ENCODE measurements at places on chromosomes 7 and 10. TPM values are rescaled to one million over a fixed set of nuclear protein-coding genes. Genes with fewer than 3 reads are reported as not detected.
A peak's percentile ranks its signal among the peaks of the same experiment; 100 is the strongest.

- DNase-seq = peak; percentile 33
Observed at GRCh38 chr10:71725998-71726579, 6.5 kb upstream of the C10orf105 start.

- no peak for DNase-seq
Observed at GRCh38 chr7:33601101-33601500, 304.2 kb upstream of the BMPER start.

Gene ENO4
- 0.37 TPM for total RNA-seq

DNA sequence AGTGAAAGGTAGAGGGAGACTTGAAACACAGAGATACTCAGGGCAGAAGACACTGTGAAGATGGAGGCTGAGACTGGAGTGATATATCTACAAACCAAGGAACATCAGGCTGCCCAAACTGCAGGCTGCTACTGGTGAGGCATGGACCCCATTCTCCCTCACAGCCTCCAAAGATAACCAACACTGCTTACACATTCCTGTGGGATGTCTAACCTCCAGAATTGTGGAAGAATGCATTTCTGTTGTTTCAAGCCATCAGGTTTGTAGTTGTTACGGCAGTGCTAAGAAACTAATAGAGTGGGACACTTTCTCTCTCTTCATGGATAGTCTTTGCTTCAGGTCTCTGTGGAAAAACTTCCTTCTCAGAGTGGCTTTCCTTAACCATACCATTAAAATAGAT lies 182.6 kb upstream of the TMEM106B start:
- no peak for DNase-seq

GRCh38 chr10:19659920-19660655 lies 156.1 kb upstream of the PLXDC2 start:
- DNase-seq = no peak

DNA sequence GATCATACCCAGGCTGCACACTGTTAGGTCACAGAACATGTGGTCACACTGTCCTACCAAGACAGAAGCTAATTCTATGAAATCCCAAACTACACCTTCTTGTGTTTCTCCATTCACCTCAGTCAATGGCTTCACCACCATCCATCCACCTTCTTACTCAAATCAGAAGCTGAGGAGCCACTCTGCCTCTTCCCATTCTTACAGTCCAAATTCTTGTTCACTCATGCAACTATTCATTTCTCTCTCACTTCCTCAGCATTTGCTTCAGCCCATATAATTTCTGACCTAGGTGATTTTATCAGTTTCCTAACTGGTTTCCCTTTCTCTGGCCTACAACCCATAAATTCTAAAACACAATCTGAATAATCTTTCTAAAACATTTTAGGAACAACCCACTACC lies 229.2 kb downstream of the LRRN3 start:
- no peak for DNase-seq

Gene MUC12
- 7.8 TPM for total RNA-seq

DNA sequence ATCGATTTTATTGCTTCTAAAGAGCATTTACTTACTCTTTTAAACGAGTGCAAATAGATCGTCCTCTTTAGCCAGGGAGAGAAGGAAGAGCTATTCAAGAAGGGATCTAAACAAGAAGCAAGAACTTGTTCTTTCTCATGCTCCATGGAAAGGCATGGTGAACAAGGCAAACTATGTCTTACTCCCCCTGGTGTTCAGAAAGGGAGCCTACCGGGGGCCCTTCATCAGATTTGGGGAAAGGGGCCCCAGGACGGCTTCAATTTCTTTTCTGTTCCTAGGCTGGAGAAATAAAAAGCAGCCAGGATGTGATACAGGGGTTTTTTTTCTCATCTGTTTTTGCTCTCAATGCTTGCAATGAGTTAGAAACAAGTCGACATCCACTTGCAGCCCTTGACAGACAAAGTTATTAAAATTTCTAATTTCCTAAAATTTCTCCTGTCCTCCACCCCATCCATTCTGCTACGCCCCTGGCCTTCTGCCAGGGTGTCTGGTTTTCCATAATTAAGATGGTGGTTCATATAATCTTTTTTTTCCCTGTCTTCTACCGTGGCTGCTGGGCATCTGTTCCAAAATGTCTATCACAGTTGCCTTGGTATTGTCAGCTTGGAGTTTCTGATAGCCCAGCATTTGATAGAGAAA lies 214.4 kb downstream of the CREB5 start:
- DNase-seq = peak; percentile 29

DNA sequence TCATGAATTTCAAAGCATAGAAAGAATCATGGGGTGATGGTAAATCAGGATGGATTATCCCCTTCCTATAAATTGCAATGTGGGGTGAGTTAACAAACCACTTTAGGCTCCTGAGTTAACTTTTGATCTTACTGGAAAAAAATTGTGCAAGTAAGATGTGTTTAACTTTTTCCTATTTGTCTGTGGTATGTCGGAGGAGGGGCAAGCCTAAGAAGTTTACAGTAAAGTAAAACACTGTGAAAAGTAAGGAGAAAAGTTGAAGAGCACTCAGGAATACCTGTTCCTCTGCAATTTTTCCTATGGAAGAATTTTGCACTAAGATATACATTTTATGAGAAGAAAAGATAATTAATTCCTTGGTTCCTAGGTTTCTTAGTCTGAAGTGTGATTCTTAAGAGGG lies 44.4 kb downstream of the IFIT5 start:
- DNase-seq = no peak

DNA sequence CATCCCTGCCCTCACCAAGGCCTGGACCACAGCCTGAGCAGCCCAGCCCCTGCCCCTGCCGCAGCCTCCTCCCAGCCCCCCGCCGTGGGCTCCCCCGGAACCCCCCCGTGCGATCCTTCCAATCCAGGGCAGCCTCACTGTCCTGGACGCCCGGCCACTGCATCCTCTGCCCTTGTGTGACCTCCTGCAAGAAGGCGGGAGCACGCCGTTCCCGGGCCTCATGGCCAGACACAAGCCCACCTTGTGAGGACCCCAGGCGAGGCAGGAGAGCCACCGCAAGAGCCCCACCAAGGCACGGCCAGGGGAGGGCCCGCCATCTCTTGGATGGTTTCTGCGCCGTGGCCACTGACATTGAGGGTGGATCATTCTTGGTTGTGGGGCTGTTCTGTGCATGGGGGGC lies 7.8 kb upstream of the LFNG start:
- no peak for DNase-seq

DNA sequence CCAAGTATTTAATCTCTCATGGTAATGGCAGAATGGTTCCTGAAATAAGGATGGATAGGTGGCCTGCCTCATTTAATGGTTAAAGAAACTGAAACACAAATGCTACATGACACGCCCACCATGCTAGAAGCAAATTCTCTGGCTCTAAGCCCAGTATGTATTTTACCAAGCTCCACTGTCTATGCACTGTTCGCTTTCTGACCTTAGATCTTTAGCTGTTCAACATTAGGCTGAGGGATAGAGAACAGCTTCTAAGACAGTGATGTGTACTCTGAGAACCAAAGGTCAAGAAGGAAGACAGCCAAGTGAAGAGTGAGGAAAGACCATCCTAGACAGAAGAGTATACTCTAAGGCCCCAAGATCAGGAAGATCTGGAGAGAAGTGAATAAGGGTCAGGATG lies 26.6 kb downstream of the FAM3C start:
- no peak for DNase-seq

DNA sequence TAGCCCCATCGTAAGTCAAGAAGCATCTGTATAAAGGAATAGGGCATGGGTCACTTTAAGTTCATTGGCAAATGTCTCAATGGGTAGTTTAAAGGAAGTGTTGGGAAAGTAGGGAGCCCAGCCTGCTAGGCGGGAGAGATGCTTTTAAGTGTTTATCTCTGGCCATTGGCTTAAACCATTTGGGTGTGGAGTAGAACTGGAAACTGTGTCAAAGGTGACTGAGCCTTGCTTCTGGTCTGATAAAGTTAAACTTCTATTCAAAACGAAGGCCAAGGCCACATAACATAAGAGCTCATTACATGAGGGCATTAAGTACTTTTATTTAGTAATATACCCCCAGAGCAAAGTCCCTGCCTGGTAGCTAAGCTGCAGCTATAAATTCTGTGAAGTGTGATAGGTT lies 148.7 kb downstream of the SPAG6 start:
- DNase-seq = no peak

DNA sequence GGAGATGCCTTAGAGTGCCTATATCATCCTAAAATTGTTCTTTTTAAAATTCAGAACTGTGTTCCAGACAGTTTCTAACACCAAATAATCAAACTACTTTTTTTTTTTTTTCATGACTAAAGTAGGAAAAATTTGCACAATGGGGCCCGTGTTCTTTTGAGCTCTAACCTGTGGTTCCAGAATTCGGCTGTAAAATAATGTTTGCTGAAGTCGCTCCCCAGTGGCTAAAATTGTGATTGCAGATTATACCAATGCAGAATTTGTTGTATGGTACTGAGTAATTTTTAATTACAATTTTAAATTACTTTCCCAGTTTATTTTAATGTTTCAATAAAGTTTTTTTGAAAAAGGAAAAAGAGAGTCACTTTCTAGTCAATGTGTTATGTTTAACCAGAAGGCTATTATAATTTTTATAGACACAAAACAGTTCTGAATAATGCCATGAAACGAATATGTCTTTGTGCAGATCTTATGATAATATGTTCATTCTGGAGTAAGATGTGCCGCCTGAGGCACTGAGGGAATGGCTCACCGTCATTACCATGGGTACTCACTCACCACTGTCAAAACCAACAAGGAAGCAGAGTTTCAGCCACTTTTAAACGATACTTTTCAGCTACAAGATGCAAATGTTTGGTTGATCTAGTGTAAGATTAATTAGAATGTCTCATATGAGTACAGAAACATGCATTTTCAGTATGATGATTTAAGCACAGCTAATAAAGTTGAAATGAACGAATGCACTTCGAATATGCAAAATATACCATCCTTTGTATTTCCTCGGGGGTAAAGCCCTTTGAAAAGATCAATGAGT lies 173.6 kb downstream of the PRKCQ start:
- DNase-seq = no peak

DNA sequence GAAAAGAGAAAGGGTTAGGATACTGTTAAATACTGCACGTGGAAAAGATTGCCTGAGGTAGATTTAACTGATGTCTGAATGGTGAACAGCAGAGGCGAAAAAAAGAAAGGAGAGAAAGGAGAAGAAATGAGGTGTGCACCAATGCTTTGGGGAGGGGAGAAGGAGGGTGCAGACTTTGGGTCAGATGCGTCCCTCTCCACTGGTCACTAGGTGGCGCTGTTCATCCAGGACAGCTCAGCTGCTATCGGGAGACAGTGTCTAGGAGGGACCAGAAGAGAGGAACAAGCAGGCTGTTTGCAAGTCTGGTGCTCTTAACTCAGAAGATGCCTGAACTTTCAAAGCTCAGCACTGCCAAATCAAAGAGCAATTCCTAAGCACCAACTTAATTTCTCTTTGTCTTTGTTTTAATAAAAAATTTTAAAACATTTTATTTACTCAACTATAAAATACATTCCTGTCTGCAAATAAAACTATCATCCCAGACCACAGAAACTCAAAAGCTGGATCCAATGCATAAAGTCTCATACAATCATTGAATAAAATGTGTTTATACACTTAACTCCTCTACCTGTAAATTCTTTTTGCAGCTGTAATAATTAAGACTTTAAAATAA lies 83.9 kb upstream of the PDLIM1 start:
- peak; percentile 89 for DNase-seq

Gene TMEM229A
- total RNA-seq = 10.9 TPM

GRCh38 chr10:100835810-100836209 lies 77.0 kb upstream of the SLF2 start:
- DNase-seq = no peak

GRCh38 chr10:131725581-131726069 lies 175.2 kb upstream of the PPP2R2D start:
- no peak for DNase-seq

Gene SYT15B
- 0.16 TPM for total RNA-seq

GRCh38 chr7:48052748-48053147 lies 17.4 kb downstream of the C7orf57 start:
- DNase-seq = no peak

Gene BHLHA15
- total RNA-seq = not detected

DNA sequence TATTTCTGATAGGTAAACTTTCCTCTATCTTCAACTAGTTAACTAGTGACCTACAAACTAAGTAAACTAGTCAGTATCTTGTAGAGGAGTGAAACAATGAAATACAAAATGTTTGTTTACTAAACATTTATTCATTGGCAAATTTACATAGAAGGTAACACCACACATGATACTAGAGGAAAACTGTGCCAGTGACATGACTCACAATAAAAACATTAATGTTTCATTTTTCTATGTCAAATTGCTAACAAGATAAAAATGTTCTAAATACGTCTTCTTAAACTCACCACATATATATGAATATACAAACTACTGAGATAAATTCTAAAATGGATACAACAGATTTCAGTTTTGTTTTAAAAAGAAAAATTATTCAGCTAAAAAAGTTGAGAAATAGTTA lies 471.3 kb downstream of the PARD3 start:
- DNase-seq = no peak

DNA sequence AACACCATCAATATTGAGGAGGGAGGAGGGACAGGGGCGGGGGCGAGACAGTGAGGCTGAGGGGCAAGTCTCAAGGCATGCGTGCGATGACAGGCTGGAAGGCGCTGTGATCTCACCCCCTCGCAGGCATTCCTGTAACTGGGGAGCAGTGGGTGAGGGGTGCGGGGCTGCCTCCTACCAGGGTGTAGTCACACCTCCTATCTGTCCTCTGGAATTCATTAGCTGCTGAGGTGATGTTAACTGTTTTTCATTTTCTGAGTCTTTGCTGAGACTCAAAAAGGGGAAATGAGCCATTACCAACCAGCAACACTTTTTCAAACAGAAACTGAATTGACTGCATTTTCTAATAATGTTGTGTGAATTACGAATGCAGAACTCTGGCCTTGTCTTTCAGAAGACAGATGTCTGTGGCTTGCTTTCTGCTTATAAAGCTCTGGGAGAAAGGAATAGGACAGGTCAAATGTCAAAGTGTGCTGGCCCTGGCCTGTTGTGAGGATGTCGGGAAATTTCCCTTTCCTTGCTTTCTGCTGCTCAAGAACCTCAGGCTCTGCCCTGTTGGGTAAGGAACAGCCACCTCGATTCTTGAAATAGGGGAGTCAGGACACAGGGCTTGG lies 23.7 kb upstream of the CDH23 start:
- DNase-seq = no peak

DNA sequence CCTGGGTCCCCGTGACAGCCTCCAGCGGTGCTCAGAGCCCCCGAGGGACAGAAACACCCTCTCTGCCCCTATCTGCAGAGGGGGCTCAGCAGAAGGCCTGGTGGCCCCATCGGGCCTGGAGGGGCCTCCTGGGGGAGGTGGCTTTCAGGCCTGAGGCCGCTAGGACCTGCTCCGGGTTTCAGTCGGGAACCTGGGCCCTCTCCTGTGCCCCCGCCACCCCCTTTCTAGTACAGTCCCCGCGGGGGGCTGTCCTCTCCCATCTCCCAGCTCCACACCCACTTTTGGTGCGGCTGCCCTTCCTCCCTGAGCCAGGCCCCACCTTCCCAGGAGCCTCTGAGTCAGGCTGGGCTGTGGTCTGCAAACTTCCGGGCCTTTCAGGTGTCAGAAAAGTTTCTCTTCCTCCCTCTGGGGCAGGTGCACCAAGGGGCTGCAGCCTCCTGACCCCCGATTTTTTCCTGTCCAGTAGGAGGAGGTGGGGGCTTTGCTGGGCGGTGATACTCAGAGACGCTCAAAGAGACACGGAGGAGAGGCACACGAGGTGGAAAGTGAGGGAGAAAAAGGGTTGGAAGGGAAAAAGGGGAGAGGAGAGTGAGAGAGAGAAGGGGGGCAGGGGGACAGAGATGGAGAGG lies 692 bp downstream of the CARD11 start:
- DNase-seq = no peak

Measured in neural crest cell (in vitro differentiated cells).